ENCODE measurements at places on chromosomes 6 and 20.

- no peak for DNase-seq
Measured at GRCh38 chr20:19868441-19868840, 110.4 kb downstream of the RIN2 start.

DNA sequence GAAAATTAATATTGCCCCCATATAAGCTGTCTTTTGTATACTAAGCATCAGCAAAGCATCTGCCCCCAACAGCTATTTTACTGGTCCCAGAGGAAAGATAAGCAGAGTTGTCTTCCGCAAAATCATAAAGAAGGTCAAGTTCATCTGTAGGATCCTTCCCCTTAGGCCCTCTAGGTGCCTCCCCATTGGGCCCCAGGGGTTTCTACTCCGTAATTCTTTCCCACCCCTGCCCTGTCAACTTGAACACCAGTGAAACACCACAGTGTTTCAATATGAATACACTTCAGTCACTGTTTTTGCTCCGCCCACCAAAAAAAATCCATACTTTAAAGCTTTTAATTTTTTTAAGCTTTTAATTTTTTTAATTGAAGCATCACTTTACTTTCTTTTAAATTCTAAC is 159.2 kb downstream of the ATXN1 start:
- no peak for DNase-seq

GRCh38 chr6:158818581-158819212 is 471 bp downstream of the EZR start:
- DNase-seq = peak; percentile 69

DNA sequence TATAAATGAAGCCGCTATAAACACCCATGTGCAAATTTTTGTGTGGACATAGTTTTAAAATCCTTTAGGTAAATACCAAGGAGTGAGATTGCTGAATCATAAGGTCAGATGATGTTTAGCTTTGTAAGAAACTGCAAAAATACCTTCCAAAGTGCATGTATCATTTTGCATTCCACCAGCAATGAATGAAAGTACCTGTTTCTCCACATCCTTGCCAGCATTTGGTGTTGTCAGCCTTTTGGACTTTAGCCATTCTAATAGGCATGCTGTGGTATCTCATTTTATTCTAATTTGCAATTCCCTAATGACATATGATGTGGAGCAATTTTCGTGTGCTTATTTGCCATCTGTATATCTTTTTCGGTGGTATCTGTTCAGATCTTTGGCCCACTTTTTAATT is 93.7 kb downstream of the GCLC start:
- no peak for DNase-seq

GRCh38 chr6:34580707-34581560 is 24.8 kb upstream of the SPDEF start:
- no peak for DNase-seq

- no peak for DNase-seq
Measured at GRCh38 chr20:6240059-6240458, 117.2 kb upstream of the FERMT1 start.

GRCh38 chr20:41587523-41587922 is 30.7 kb downstream of the CHD6 start:
- DNase-seq = no peak

- DNase-seq = no peak
Measured at GRCh38 chr6:81172056-81172740, 580.3 kb downstream of the TENT5A start.

DNA sequence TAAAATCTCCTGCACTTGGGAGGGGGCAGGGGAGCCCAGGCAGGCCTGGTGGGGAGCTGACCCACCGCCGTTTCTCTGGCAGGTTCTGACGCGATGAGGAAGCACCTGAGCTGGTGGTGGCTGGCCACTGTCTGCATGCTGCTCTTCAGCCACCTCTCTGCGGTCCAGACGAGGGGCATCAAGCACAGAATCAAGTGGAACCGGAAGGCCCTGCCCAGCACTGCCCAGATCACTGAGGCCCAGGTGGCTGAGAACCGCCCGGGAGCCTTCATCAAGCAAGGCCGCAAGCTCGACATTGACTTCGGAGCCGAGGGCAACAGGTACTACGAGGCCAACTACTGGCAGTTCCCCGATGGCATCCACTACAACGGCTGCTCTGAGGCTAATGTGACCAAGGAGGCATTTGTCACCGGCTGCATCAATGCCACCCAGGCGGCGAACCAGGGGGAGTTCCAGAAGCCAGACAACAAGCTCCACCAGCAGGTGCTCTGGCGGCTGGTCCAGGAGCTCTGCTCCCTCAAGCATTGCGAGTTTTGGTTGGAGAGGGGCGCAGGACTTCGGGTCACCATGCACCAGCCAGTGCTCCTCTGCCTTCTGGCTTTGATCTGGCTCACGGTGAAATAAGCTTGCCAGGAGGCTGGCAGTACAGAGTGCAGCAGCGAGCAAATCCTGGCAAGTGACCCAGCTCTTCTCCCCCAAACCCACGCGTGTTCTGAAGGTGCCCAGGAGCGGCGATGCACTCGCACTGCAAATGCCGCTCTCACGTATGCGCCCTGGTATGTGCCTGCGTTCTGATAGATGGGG is 3.0 kb downstream of the PRND start:
- DNase-seq = no peak

DNA sequence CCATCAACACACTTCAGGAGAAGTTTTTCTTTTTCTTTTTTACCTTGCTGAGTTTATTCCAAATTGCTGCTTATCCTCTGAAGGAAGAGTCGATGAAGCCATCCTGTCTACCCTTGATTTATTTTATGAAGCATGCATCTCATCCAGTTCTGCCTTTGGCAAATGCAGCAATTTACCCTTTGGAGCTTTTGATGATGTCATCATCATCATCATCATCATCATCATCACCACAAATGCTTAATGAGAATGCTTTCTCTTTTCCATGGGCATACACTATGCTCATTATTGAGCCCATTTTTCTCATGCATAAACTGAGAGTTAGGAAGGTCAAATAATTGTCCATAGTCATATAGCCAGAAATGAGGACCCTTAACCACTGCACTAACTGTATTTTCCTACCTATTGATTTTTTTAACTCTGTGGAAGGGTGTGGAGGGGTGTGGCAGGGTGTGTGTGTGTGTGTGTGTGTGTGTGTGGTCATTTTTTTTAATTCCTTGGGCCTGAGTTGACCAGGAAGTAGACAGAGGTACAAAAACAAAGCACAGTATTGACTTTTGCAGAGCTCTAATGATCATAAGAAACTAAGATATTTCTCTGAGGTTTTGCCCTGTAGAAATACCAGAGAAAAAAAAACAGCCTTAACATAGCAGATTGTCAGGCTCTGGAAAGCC is 82.8 kb downstream of the COL9A1 start:
- DNase-seq = no peak

GRCh38 chr20:9516234-9516871 is 2.0 kb downstream of the LAMP5 start:
- DNase-seq = peak; percentile 60

DNA sequence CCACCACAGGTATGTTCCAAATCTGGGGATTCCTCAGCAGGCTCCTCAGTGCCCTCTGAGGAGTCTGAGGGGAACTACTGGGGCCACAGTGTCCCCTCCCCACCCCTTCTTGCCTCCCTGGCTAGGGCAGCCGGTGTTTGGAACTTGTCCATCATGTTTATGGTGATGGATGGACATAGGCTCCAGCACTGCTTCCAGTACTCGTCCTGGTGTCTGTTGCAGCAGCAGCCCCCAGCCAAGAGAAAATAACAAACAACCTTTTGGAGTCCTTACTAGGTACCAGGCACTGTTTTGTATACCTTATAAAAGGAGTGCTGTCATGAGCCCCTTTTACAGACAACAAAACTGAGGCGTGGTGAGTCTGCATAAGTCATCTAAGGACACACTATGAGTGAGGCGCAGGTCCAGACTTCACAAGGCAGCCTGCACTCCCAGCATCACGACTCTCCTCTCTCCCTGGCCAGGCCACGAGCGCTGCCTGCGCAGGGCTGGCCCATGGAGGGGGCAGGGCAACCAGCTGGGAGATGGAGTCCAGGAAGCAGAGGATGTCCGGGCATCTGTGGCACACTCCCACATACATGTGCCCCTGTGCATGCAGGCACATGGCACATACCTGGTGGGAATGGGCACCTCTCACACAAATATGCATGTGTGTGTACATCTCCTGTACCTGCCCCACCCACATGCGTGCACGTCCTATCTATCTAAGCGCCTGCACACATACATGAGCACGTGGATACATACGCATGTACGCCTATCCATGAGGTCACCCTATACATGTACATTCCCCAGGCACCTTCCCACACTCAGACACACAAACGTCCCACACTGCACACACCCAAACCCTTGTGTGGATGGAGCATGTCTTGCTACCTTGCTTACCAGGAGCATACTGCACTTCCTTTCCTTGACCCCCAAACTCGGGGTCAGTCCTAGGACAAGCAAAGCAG is 152.7 kb downstream of the VEGFA start:
- no peak for DNase-seq

GRCh38 chr20:20664795-20665589 is 47.5 kb downstream of the RALGAPA2 start:
- no peak for DNase-seq

GRCh38 chr20:5748246-5748645 is 2.0 kb upstream of the SHLD1 start:
- DNase-seq = no peak

DNA sequence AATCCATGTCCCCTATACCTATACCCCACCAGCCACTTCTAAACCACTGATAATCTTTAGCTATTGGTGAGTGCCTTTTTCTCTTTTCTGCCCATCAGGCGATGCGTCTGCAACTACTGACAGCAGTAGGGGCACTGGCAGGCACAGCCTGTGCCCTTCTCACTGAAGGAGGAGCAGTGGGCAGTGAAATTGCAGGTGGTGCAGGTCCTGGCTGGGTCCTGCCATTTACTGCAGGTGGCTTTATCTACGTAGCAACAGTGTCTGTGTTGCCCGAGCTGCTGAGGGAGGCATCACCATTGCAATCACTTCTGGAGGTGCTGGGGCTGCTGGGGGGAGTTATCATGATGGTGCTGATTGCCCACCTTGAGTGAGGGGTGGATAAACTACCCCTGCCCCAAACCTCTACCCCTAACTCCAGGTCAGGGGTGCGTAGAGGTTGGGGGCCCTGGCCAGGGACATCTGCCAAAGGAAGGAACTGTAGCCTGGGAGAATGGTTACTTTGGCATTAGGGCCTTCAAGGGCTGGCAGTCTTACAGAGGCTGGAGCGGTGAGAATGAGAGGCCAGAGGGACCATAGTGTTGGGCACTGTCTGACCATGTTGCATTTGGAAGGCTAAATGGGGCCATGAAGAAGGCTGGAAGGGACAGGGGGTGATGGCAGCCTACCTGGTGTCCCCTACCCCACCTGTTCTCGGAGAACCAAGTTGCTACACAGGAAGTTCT is 851 bp upstream of the HSD17B8 start:
- no peak for DNase-seq

GRCh38 chr6:148650941-148651505 is 95.8 kb upstream of the UST start:
- DNase-seq = no peak

DNA sequence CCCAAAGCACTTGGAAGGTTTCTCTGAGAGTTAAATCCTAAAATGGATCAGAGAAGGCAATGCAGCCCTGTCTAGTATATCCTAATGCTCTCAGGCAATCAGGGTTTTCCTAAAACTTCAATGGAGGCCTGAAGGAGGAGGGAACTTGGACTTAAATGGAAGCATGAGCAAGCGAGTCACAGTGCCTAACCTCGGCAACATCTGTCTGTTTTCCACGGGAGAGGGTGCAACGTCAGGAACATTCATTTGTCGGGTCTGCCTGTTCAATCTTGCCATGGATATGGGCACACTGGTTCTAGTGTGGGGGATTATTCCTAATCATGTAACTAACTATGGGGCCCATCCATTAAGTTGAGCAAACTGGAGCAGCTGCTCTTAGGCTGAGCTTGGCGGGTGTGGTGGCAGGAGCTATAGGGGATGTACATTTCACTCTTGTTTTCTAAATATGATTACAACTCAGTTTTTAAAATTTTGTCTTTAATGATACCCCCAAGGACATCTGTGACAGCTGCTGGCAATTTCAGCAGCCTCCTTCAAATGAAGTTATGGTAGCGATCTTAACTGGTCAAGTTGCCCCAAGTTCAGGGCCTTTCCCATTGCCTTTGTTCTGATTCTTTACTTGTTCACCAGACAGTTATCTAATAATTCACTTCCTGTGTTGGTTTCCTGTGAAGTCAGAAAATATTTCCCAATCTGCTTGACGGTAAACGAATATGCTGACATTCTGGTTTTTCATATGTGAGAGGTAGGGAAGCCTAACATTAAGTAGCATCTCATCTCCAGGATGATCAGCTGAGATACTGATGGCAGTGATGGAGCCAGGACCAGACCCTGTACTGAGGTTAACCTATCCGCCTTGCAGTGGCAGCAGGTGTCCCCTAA is 21.6 kb downstream of the DSE start:
- no peak for DNase-seq

DNA sequence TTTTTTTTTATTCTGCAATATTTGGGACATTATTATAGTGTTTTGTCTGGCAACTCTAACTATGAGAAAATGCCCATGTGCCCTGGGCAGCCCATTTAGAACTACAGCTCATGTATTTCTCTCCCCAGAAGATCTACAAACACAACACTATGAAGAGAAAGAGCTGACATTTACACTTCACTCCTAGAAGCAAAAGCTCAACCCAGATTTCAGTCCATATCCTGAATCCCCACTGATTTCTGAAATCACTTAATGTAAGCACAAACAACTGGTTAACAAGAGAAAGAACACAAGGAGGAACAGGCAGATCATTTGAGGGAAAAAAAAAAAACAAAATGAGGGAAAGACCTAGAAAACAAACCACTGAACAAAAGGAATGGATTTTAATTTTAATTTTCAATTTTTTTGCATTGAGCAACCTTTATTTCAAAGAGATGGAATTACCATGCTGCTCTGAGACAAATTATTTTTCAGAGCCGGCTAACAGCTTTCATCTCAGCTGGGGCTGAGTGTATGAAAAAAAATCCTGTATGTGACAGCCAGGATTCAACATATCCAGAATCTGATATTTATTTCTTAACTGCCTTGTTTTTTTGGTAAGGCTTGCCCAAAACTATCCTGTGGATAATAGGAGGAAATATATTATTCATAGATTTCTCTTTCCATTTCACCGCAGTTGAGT is 32.5 kb downstream of the KIAA0319 start:
- no peak for DNase-seq

GRCh38 chr6:55379471-55379870 is 52.2 kb downstream of the GFRAL start:
- DNase-seq = no peak

GRCh38 chr20:62056975-62057374 is 8.7 kb downstream of the TAF4 start:
- no peak for DNase-seq

DNA sequence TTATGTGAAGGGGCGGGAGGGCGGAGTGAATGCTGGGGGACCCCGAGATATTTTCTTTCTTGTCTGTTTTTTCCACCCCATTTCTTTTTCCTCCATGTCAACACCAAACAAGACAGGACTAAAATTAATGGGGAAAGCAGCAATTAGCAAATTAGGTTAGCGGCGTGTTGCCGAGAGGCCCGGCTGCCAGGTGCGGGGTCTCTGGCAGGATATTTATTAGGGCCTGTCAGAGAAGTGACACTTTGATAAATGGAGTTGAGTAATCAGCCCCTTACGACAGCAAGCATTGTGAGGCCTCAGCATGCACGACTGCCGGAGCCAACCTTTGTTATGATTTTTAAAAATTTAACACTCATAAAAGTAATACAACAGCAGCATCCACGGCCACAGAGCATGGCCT is 193.8 kb downstream of the DHX35 start:
- DNase-seq = no peak
